ENCODE measurements at places on chromosomes 2 and 18. TPM values are rescaled to one million over a fixed set of nuclear protein-coding genes. Genes with fewer than 3 reads are reported as not detected.

- no peak for DNase-seq
Measured at GRCh38 chr2:221442128-221442527, 130.0 kb downstream of the EPHA4 start.

- no peak for DNase-seq
Measured at GRCh38 chr2:189465478-189465877, 24.2 kb downstream of the WDR75 start.

DNA sequence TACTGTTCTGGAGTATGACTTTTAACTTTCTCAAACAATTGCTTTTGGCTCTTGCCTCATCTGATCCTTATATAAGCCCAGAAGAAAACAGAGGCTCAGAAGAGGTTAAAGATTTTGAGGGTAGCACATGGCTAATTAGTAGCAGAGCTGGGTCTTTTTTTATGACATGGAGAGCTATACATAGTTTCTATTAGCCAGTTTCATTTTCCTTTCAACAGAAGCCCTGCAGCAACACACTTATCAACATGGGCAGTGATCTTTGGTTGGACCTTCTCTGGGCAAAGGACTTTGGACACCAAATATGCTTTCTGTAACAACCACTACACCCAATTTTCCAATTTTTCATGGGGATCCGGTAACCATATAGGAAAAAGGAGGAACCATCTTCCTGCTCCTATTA is 64.9 kb downstream of the NCKAP5 start:
- no peak for DNase-seq

- no peak for DNase-seq
Measured at GRCh38 chr2:150465703-150466569, 21.5 kb downstream of the RND3 start.

- DNase-seq, result no peak
Measured at GRCh38 chr18:79460481-79461300, 65.0 kb downstream of the NFATC1 start.

GRCh38 chr2:237485304-237485703 is 1.7 kb upstream of the MLPH start:
- DNase-seq, result no peak

- no peak for DNase-seq
Measured at GRCh38 chr2:55891671-55892094, 31.9 kb downstream of the EFEMP1 start.

DNA sequence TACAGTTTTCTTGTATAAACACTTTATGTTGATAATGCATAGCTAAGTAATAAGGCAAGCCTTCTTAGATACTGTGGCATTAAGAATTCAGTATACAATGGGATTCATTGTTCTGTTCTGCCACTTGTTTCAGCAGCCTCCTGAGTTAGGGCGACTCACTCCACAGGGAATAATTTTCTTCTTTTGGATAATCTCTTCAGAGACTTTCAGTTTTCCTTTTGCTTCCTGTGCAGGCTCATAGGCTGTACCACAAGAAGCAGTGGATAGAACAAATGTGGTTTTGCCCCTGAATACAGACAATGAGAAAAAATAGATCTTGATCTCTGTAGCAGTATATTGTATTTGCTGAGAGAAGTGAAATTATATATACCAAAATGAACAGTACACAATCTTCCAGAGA is 298.0 kb downstream of the ZNF407 start:
- DNase-seq, result no peak

GRCh38 chr2:46131-46470 is 204 bp downstream of the FAM110C start:
- no peak for DNase-seq

GRCh38 chr2:170227951-170228350 is 50.0 kb downstream of the MYO3B start:
- no peak for DNase-seq

DNA sequence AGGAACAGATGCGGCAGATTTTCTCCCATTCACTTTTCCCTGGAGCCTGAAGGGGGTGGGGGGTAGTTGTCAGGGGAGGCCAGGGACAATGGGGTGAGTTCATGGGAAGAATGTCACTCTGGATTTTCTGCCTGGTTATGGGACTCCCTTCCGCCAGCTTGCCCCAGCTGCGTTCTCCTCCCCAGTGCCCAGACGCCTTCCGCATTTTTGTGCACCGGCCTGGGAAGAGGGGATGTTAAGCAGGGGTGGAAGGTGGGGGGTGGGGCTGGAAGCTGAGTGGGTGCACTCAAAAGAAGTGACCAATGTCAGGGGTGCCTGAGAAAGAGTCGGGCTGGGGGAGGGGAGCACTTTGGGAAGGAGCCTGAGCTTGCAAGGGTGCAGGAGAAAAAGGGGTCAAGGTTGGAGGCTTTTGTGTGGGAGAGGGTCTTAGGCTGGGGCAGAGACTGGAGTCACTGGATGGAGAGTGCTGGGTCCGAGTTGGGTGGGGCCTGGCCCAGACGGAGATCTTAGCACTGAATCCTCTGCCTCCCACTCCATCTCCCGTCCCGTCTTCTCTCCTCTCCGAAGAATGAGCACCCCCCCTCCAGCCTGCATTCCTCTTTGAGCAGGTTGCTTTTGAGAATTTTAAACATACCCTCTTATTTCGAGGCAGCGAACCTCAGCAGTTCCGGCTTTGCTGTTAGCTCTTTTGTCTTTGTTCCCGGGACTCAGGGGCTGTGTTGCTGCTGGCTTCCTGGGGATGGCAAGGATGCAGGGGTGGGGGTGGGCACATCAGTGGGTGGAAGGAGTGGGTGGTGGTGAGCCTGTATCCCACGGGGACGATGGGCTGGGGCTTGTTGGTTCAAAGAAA is 2.7 kb downstream of the IGFBP2 start:
- DNase-seq, result peak; percentile 45

GRCh38 chr2:132701810-132702209 is 31.8 kb upstream of the LYPD1 start:
- DNase-seq, result no peak

- DNase-seq, result no peak
Measured at GRCh38 chr2:236054125-236054524, 114.1 kb downstream of the GBX2 start.

DNA sequence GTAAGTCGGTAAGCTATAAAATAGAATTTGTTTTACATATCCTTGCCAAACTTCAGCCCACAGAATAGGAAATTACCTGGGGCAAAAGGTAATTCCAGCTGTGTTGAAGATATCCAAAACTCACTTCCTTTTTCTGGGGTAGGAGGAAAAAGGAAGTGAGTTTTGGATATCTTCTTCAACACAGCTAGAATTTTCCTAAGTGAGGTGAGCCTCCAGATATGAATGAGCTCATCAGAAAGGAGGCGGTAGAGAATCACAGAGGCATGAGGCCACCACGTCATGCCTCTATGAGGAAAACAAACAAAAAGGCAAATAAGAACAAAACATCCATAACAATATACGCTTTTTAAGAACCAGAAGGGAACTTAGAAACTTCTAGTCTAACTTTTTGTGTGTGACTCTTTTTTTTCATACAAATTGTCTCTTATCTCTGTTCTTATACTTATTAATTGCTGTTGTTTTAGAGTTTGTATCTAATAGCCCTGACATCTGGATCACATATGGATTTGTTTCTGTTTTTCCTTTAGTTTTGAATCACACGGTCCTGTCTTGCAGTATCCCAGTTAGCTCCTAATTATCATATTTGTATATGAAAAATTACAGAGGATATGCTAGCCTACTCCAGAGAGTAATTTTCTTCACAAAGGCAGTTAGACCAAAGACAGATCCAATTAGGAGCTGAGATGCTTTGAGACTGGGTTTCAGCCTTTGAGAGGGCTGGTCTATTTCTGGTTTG is 104.5 kb downstream of the RBM43 start:
- no peak for DNase-seq

DNA sequence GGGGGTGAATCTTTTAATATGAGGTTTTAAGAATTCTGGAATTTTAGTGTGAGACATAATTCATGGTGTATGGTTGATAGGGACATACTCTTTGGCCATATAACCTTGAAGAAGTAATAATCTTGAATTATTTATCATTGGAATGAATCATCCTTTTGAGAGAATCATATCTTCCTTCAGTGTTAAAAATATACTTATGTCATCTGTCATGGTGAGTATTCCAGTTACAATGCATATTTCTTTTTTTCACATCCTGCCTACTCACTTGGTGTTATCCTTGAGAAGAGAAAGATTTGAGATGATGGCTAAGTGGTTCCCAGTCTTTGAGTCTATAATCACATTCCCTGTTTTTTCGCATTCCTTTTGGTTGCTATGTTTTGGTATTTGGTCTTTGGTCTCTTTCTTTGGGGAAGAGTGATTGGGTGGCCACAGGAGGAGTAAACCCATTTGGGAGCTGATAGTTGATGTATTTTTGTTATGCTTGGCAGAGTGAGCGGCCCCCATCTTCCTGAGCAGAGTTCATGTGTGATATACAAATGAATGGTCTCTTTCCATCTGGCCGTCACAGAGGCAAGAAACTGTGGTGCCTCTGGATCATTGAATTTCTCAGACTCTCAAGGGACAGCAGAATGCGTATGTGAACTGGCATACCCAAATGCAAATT is 21.6 kb downstream of the ASAP2 start:
- no peak for DNase-seq

GRCh38 chr2:2324119-2324518 is 7.0 kb downstream of the MYT1L start:
- no peak for DNase-seq

DNA sequence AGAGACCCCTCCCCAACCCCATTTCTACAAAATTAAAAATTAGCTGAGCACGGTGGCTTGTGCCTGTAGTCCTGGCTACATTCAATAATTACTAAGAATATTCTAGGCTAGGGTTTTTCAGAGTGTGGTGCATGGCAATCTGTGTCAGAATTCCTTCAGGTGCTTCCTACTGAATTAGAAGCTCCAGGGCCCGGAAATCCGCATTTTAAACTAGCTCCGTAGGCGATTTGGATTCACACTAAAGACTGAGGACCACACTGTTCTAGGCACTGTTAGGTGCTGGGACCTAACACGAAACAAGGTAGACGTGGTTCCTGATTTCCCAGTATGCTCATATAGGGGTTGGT is 628 bp upstream of the ZFAND2B start:
- no peak for DNase-seq

GRCh38 chr18:60978338-60978737 is 354.9 kb upstream of the CDH20 start:
- no peak for DNase-seq

The IL1A gene
- not detected for total RNA-seq

The KCNF1 gene
- total RNA-seq, result 1.1 TPM

The OSBPL1A gene
- 47.6 TPM for total RNA-seq

The SULT1C2 gene
- 0.19 TPM for total RNA-seq

The IFIH1 gene
- total RNA-seq, result 0.27 TPM

The HNRNPA3 gene
- 397 TPM for total RNA-seq

The CD207 gene
- not detected for total RNA-seq

The UGT1A6 gene
- total RNA-seq, result not detected

The DYNAP gene
- total RNA-seq, result not detected

The HTR2B gene
- not detected for total RNA-seq

The SIGLEC15 gene
- not detected for total RNA-seq

The C2orf66 gene
- total RNA-seq, result 0.23 TPM

The C1QL2 gene
- total RNA-seq, result not detected

Measured in neural crest cell (in vitro differentiated cells).